Activated naive CD4-positive, alpha-beta T cell treated with anti-CD3 and anti-CD28 coated beads, Interleukin-2, amount 50 U/mL, for 16 hours (primary cell): ENCODE measurements at places on chromosomes 2 and 18.

DNA sequence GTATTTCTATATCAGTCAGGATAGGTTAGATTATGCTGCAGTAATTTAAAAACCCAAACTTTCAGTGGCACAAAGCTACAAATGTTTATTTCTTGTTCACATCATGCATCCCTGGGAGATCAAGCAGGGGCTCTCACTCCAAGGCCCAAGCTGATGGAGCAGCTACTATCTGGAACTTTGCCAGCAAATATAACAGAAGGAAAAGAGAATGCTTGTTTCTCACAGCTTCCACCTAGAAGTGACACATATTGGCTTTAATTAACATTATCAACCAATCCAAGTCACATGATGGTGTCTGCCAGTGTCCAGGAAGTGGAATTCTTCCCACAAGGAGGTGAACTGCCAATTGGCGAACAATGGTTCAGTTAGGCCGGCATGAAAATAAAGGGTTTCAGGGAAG lies 306.9 kb downstream of the BCL11A start:
- no peak for DNase-seq

DNA sequence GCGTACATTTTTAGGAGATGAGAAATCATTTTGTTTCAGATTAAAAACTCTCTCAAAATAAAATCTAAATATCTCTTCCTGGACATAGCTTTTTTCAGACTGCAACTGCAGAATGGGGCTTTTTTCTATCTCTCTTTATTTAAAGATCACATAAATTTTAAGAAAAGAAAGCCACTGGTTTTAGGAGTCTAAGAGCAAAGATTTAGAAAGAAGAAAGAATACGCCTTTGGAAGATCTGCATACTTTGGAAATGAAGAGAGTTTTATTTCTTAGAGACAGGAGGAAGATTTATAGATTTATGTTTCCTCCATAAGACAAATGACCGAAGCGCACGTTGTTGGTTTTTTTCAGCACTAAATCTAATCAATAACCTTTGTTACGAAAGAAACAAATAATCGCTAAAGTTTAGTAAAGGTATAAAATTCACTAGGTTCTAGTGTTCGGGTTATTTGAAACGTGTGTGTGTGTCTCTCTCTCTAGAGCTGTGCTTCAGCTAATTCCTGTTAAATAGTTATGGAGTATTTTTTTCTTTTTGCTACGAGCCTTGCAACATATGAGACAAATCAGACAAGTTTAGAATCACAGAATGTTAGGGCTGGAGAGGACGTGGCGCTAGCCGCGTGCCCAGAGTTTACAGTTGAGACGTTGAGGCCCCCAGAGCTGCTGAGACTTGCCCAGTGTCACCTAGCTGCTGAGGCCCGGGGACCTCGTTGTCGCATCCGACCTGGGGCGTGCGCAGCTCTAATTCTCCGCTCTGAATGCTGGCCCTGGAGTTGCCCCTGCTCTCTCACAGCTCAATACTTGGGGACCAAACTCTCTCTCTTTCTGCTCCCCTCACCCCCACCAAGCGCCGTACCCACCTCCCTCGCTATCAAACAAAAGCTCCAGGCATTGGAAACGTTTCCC lies 69.9 kb downstream of the CTAGE1 start:
- no peak for DNase-seq

DNA sequence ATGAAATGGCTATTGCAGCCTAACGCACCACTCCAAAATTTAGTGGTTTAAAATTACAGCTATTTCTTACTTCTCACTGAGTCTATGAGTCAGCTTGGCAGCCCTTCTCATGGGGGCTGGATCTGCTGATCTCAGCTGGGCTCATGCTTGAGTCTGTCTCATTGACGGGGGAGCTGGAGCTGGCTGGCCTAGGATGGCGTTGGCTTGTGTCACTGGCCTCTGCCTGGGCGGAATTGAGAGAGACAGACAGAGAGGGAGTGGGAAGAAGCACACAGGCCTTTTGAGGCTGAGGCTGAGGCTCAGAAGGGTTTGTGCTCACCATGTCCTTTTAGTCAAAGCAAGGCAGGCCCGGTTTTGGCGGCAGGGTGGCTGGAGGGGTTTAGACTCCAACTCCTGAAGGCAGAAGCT lies 412.1 kb upstream of the MYT1L start:
- DNase-seq = no peak

DNA sequence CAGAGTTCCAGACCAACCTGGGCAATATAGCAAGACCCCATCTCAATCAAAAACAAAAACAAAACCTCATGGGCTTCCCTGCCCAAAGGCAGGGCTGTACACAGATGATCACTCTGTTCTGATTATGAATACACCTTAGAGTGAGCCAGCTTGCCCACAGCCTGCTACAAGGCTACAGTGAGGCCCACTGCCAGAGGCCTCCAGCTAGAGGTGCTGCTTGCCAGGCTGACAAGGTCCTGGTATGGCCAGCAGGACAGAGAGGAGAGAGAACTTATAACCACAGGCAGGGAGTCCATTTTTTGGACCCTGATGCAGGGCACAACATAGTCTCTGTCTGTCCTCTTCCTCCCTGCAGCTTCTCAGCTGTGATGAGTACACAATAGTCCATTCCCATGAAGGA lies 41.5 kb downstream of the KANSL3 start:
- DNase-seq = no peak

GRCh38 chr2:225270861-225271260 lies 128.6 kb upstream of the NYAP2 start:
- DNase-seq = peak; percentile 15

GRCh38 chr2:79855264-79856006 lies 342.6 kb downstream of the CTNNA2 start:
- DNase-seq = no peak

DNA sequence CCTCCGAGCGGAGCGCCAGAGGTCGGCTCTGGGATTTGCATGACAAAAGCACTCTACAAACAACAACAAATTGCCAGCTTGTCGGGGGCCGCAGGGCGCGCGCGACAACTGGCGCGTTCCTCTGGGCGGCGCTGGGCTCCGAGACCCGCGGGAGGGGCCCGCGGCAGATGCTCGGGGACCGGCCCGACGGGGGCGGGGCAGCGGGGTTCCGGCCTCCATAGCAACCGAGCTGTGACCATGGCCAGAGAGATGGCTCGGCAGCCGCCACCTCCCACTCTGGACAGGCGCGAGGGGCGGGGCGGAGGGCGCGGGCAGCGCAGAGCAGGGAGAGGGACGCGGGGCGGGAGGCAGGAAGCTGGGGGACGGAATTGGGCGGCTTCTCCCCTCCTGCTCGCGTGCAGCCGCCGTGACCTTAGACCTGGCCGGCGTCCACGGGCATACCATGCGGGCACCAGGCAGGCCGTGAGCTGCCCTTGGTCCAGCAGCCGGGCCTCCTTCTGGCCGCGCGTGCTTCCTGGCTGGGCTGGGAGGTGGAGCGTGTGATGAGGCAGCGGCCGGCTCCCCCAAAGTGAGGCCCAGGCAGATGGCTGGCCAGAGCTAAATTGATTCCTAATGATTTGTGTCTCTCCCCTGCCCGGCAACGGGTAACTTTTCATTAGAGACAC lies 171.5 kb downstream of the CELF4 start:
- DNase-seq = no peak

DNA sequence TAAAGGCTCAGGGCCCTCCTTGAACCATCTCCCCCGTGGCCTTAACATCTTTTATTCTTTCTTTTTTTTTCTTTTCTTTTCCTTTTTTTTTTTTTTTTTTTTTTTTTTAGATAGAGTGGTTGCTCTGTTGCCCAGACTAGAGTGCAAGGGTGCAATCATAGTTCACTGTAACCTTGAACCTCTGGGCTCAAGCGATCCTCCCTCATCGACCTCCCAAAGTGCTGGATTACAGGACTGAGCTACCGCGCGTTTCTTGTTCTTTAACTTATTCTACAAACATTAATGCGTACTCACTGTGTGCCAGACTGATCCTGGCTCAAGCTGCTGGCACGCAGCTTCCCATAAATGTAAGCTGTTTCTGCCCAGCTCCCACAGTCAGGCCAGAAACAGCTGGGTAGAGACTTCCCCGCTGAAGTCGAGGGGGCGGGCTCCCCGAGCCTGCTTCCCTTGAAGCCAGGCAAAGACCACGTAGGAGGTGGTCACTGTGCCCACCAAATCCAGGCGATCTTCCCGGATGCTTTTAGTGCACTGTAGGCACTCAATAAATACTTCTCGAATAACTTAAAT lies 29.2 kb upstream of the ATP6V1B1 start:
- no peak for DNase-seq

DNA sequence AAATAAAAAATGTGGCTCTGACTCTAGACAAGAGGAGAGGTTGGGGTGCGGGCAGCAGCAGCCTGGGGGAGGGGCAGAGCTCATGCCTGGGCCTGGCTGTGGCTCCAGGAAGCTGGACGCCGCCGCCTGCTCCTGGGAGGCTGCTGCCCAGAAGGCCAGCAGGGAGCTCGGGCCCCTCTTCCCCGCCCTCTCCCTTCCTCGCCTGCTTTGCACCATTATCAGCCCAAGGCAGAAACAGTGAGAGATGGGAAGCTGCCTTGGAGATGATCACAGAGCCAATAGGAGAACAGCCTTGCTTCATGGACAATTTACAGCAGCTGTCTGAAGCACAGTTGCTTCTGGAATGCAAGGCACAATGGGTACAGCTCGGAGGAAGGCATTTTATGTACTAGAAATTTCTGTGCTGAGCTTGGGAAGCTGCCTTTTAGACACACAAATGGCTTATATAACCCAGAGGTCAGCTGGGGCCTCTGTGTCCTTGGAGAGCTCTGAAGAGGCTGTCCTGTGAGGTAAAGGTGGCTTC lies 55.3 kb upstream of the AFF3 start:
- no peak for DNase-seq

- DNase-seq = no peak
These were observed 593 bp upstream of the ACTR2 start for GRCh38 chr2:65227020-65227455.

GRCh38 chr2:47041063-47041462 lies 114.0 kb downstream of the STPG4 start:
- no peak for DNase-seq

DNA sequence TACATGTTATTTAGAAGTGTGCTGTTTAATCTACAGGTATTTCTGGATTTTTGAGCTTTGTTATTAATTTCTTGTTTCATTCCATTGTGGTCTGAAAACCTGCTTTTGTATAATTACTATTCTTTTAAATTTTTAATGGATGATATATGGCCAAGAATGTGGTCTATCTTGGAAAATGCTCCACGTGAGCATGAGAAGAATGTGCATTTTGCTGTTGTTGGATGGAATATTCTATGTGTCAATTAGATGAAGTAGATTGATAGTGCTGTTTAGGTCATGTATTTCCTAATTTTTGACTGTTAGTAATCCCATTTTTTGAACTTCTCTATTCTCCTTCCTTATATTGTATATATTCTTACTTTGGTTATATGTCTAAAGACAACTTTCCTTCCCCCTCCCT lies 19.9 kb upstream of the TTN start:
- DNase-seq = no peak

DNA sequence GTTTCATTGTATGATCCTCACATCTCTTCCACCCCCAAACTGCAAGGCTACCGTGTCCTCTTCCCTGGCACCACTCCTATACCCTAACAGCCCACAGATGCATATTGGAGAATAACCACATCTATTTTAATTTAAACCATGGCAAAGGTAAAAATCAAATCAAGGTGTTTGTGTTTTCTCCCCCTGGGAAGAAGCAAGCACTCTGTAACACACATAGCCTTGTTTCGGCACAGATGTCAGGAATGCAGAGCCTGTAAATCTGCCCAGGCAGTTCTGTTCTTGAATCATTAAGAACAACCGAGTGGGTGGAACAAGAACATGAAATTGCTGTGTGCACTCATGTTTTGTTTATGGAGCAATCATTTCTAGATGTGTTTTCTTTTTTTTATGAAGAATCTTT lies 6.8 kb upstream of the COX7A2L start:
- DNase-seq = no peak

DNA sequence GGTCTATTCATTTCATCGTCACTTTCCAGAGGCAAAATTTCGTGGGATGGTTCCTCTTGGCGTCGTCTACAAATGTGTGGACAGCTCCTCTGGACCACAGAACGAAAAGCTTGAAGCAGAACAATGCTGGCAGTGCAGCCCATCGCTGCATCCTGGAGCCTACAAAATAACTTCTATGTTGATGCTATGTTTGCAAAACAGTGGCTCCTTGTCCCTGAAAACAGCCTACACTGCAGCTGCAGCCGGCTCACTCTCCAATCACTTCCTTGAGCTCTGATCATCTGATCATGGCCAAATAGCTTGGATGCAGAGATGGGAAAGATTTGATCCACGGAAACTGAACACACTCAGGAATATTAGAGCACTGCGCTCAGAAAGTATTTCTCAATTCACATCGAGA lies 60.0 kb downstream of the DOCK10 start:
- no peak for DNase-seq

GRCh38 chr2:118223511-118223991 lies 135.3 kb downstream of the INSIG2 start:
- DNase-seq = no peak

DNA sequence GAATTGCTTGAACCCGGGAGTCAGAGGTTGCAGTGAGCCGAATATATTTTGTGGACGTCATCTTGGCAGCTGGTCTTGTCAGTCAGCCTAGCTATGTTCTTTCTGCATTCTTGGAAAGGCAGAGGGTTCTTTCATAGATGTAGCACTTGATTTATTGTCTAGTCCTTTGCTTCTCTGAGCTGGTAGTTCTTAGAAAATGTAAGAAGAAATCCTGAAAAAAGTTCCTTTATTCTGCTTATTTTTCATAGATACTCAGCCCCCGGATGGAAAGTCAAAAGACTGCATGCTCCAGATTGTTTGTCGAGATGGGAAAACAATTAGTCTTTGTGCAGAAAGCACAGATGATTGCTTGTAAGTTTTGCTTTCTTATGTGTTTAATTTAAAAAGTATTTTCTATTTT lies 21.3 kb downstream of the PLEKHB2 start:
- DNase-seq = no peak

GRCh38 chr2:237877576-237878307 lies 18.3 kb downstream of the RAMP1 start:
- DNase-seq = no peak

DNA sequence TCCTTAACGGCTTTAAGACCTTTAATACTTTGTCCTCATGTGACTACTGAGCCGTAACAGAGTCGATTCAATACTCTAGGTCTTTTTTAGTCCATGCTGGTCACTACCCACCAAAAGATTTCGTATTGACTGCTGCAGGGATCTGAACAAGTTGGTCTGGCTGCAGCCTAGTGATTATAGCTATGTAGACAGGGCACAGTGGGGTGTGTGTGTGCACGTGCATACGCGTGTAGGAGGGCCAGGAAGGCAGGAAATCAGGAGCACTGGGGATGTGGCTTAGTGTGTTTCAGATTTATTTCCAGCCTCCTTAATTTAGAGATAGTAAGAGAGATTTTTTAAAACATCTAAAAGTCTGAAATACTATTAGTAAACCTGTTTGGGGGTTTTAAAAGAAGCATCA lies 161.4 kb downstream of the MYO3B start:
- DNase-seq = no peak

GRCh38 chr2:39202639-39203369 lies 41.0 kb downstream of the CDKL4 start:
- DNase-seq = no peak

- DNase-seq = no peak
These were observed 72.7 kb downstream of the LRP1B start for GRCh38 chr2:142058149-142058548.

DNA sequence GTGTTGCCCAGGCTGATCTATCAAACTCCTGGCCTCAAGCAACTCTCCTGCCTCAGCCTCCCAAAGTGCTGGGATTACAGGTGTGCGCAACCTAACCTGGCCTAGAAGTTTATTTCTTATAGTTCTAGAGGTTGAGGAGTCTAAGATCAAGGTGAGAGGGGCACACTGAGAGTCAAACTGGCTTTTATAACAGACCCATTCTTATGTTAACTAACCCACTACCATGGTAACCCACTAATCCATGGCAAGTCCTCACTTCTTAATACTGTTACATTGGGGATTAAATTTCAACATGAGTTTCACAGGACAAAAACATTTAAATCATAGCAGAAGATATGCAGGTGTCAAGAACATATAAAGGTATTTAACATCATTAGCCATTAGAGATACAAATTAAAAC lies 50.6 kb downstream of the MDH1 start:
- no peak for DNase-seq
